ENCODE measurements at places on chromosomes 6 and 20.

DNA sequence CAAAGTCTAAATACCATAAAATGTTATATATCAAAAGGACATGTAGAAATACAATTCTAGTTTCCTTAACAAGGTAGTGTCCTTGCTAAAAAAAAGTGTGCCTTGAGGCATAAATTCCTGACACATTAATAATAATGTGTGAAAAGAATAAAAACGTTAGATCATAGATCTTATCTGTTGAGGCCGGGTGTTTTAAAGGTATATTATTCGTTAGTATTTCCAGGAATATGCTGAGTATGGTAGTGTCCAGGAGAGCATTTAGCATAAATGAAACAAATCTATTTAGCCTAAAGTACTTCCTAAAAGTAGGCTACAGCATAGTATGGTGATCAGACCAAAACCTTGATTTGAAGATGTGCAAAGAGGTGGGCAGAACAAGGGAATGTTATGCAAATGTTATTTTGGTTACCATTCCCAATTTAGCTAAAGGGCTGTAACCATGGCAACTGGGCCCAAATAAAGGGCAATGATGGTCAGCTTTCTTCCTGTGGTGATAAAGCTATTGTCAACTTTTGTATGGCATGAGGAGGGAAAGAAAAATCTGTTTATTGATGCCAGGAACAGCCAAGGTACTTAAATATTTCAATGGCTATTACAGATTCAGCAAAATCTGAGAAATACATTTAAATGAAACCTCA, 18.9 kb downstream of the MKKS start:
- DNase-seq, result no peak

- no peak for DNase-seq
These were observed 22.0 kb downstream of the DNPH1 start for GRCh38 chr6:43207286-43207685.

GRCh38 chr6:15287670-15288375, 42.0 kb downstream of the JARID2 start:
- no peak for DNase-seq

- no peak for DNase-seq
These were observed 215.4 kb downstream of the HDGFL1 start for GRCh38 chr6:22784601-22785410.

GRCh38 chr6:118679327-118679901, 28.0 kb upstream of the CEP85L start:
- DNase-seq, result no peak

- no peak for DNase-seq
These were observed 18.3 kb upstream of the TRAM2 start for GRCh38 chr6:52595000-52595795.

DNA sequence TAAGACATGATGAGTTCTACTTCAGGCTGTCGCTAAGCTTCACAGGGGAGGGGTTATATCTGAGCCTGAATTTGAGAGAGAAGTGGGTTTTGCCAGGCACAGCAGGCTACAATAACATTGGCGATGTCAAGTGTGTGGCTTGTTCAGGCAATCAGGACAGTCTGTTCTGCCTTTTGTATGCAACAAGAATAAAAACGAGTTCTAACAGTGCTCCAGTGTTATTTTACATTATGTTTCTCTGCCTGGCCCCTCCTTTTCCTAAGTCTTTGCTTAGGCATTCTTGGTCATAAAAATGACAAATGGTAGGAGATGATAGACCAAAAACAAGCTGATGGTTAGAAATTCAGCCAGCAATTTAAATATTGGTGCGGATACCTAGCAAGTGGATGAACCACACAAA, 26.8 kb downstream of the PAQR8 start:
- DNase-seq, result no peak

DNA sequence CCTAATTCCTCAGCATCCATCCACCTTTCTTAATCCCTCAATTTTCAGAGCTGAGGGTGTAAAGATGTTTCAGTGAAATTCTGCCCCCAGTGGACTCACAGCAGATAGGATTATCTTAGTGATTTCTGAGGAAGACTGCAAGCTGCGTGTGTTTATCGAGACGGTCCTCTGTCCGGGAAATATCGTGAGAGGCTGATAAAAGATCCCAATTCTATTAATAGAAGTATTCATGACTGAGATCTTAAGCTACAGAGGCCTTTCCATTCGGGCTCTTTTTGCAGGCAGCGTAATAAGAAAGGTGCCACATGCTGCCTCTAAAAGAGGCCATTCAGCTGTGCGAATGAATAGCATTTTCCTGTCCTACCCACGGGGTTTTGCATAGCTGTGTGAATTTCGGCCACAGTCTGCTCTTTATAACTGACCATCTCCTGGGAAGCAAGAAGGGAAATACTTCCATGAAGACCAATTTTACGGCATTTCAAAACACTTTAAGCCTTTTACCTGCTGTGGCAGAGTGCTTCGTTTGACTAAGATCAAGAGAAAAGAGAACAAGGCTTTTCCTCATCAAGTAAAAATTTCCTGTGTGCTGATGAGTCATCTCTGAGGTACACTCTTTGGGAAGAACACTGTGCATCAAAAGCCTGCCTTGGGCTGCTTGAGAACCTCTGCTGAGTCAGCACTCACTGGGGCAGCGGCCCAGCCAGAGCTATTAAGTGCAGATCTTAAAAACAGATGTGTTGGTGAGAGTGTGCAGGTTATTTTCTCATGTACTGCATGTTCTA, 208.8 kb downstream of the ARHGAP18 start:
- DNase-seq, result no peak

- no peak for DNase-seq
These were observed 118.4 kb downstream of the GRM4 start for GRCh38 chr6:34027445-34027936.

DNA sequence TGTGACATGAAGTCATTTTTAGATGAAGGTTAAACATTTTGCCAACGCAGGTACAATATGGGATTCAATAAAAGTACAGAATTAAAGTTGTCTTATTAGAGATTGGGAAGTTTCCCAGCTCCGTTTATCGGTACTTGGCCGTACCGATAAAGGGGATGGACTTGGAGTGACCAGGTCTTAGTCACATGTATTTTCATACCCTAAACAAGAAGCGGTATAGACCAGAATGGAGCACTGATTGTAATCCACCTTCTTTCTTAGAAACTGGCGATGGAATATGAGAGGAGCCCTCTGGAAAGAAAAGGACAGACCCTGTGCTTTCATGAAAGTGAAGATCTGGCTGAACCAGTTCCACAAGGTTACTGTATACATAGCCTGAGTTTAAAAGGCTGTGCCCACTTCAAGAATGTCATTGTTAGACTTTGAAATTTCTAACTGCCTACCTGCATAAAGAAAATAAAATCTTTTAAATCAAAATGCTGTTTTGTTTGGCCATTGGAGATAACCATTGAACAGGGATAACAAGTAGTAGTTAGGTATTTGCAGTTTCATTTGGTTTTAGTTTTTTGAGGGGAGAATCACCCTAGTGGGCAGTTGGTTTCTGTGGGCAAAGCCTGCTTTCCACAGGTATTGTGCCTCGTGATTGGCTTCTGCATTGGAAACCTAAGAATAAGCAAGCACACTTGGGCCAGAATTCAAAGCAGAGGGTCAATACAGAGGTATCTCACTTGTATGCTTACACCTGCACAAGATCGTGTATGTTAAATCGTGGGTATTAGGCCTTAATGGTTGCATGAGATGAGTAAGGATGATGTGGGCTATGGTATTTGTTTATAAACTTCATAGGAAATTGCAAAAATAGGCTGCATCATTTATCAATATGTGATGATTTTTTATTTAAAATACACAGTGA, 11.2 kb upstream of the ZNFX1 start:
- no peak for DNase-seq

- DNase-seq, result no peak
These were observed 14.6 kb upstream of the SYNJ2 start for GRCh38 chr6:157967020-157967419.

DNA sequence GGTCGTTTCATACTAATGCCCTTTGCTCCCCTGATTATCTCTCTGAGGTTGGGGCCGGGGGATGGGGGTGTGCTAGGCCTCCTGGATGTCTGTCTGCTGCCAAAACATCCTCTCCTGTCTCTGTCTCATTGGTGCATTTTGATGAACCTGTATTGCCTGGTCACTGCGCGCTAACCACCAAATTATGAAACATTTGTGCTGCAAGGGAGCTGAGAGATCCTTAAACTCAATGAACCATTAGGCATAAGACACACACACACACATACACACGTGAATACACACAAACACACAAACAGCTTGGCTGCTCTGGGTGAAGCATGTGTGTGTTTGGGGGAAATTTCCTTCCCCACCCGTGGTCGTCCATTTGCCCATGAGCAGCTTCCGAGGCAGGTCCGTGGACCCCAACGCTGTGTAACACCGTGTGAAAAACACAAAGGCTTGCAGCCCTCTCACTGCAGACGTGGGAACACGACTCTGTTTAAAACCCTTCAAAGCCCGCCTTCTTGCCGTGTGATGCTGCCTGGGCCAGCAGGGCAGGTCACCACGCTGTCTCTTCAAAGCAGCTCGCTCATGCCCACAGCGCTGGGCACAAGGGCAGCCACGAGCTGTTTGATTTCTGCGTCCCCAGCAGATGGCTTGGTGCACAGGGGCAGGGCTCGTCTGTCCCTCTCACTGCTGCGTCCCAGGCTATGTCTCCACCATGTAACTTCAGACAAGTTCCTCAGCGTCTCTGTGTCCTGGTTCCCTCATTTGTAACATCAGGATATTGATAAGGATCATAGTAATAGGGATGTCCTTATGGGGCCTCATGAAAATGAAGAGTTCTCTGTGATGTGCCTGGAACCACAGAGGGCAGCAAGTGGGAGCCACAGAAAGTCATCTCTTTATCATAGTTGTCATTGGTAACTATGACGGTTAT, 96.8 kb downstream of the CDH26 start:
- DNase-seq, result no peak

GRCh38 chr6:32825966-32826365, 9.2 kb upstream of the HLA-DOB start:
- DNase-seq, result no peak

DNA sequence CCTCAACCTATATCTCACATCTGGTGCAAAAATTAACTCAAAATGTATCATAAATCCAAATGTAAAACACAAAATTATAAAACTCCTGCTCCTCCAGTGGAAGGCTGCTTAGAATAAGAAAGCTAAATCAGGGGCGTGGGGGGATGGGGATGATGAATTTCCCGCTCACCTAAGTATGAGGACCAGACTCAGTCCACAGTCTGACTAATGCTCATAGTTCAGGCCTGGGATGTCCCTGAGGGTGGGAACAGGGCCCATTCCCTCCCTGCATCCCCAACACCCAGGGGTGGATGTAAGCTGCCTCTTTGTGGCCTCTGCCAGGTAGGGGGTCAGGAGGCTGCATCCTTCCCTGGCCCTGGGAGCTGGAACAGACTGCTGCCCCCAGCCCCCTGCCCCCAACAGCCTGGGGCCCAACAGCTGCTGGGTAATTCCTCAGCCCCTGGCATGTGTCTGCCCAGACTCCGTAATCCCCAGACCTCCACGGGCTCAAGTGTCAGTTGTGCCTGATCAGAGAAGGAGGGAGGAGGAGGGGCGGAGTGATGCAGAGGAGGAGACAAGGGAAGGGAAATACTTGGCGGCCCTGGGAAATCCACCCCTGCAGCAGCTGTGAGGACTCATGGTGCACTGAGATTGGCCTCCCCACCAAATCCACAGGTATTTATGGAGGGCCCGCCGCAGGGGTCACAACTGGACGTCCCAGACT, 224.5 kb downstream of the PREX1 start:
- no peak for DNase-seq

GRCh38 chr6:15754035-15754705, 91.3 kb upstream of the DTNBP1 start:
- no peak for DNase-seq

- DNase-seq, result no peak
These were observed 59.8 kb downstream of the SHPRH start for GRCh38 chr6:145904391-145904790.

- no peak for DNase-seq
These were observed 89.1 kb upstream of the CLDN20 start for GRCh38 chr6:155174576-155175211.

GRCh38 chr6:53284901-53285300, 63.8 kb downstream of the ELOVL5 start:
- no peak for DNase-seq

GRCh38 chr6:52538901-52539354, 37.9 kb downstream of the TRAM2 start:
- no peak for DNase-seq

DNA sequence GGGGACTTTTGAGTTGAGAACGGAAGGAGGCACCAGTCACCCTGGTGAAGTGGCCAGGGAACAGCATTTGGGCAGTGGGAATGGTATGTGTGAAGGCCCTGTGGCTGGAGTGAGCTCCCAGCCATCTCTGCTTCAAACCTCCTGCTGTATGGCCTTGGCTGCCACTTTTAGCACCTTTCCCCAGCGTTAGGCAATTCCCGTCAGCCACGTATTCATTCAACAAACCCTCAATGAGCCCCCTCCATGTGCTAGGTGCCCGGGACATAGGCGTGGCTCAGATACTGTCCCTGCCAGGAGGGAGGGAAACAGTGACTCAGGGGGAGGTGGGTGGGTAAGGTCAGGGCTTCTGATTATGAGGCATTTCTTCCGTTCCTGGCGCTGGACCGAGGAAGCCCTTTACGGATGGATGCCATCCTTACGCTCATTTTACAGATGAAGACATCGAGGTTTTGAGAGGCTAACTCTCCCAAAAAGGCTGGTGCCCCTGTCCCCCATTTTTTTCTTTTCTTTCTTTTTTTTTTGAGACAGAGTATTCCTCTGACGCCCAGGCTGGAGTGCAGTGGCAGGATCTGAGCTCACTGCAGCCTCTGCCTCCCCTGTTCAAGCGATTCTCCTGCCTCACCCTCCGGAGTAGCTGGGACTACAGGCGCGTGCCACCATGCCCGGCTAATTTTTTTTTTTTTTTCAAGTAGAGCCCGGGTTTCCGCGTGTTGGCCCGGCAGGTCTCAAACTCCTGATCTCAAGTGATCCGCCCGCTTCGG, 37.5 kb downstream of the SRC start:
- DNase-seq, result no peak

DNA sequence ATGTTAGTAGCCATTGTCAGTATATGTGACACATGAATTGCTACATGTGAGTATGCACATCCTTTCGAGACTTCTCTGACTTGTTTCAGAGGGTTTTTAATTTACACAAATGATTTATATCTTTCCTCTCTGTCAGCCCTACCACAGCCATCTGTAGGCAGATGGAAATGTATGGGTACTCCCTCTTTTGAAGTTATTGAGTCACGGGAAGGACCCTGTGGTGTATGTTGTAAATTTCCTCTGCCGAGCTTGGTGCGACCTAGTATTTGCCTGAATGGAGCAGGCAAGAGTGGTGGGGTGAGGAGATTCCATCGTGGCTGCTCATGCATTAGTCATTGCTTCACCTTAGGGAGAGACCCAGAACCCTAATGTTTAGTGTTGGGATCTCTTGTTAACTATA, 171.9 kb downstream of the JARID2 start:
- DNase-seq, result no peak

- no peak for DNase-seq
These were observed 67.5 kb downstream of the RTN4IP1 start for GRCh38 chr6:106561686-106562405.
